ENCODE measurements at places on chromosomes 6 and 20. TPM values are rescaled to one million over a fixed set of nuclear protein-coding genes. Genes with fewer than 3 reads are reported as not detected.

Gene PLCG1
- total RNA-seq: 16.8 TPM

Gene SLC22A16
- total RNA-seq: not detected

Gene COX7A2
- total RNA-seq: 133 TPM

Gene MTO1
- total RNA-seq: 14.7 TPM

Gene ID4
- total RNA-seq: 21.8 TPM

Gene HLA-DRA
- total RNA-seq: 414 TPM

Gene GATA5
- total RNA-seq: not detected

Gene MOCS3
- 2.3 TPM for total RNA-seq

Gene LBP
- 0.16 TPM for total RNA-seq

Gene ADGRB3
- total RNA-seq: 0.15 TPM

Gene CD93
- 9.5 TPM for total RNA-seq

Gene VSX1
- 0.13 TPM for total RNA-seq

- no peak for DNase-seq
These were observed 638 bp downstream of the BLCAP start for GRCh38 chr20:37526839-37527637.

DNA sequence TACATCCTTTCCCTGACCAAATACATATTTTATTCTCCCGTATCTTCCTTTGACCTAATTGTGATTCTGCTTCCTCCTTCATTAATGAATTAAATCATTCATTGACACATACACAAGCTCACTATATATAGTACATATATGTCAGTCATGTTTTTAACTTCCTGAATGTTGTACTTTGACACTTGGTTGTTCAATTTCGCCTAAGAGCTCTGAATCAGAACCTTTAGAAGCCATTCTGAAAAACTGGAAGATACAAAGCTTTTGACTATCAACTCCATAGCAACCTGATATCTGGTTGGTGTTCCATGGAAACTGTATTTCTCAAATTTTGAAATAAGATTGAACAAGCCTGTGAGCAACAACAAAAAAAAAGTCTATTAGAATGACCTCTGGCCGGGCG, 27.3 kb upstream of the HFE start:
- no peak for DNase-seq

GRCh38 chr6:162602759-162603158, 124.8 kb downstream of the PRKN start:
- no peak for DNase-seq

DNA sequence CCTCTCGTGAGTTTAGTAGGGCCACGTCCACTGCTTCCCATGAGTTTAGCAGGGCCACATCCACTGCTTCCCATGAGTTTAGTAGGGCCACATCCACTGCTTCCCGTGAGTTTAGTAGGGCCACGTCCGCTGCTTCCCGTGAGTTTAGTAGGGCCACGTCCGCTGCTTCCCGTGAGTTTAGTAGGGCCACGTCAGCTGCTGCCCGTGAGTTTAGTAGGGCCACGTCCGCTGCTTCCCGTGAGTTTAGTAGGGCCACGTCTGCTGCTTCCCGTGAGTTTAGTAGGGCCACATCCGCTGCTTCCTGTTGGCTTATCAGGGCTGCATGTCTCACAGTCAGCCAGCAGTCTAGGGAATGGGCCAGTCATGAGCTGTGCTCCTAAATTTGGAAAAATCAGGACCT, 113.7 kb upstream of the QKI start:
- DNase-seq: no peak

- no peak for DNase-seq
These were observed 95.7 kb downstream of the SHLD1 start for GRCh38 chr20:5845681-5846615.

DNA sequence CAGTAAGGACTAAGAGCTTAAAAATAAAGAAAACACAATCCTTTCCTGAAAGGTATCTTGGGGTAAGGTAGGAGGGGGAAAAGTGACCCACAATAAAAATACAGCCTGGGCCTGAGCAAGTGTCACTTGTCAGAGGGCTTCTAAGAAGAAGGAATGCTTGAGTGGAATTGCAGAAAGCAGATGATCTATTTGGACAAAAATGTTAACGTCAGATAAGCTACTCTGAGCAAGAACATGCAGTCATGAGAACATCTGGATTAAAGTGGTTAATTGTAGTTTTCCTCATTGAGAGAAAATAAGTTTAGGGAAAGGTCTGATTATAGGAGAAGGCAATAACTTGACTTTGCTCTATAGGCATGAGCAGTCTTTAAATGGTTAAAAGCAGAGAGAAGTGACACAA, 581.9 kb downstream of the HTR1B start:
- DNase-seq: no peak

GRCh38 chr6:109187399-109188114, 92.2 kb downstream of the CEP57L1 start:
- no peak for DNase-seq

- DNase-seq: no peak
These were observed 350.0 kb downstream of the QKI start for GRCh38 chr6:163764565-163764964.

GRCh38 chr6:3506751-3507383, 50.0 kb upstream of the SLC22A23 start:
- no peak for DNase-seq

DNA sequence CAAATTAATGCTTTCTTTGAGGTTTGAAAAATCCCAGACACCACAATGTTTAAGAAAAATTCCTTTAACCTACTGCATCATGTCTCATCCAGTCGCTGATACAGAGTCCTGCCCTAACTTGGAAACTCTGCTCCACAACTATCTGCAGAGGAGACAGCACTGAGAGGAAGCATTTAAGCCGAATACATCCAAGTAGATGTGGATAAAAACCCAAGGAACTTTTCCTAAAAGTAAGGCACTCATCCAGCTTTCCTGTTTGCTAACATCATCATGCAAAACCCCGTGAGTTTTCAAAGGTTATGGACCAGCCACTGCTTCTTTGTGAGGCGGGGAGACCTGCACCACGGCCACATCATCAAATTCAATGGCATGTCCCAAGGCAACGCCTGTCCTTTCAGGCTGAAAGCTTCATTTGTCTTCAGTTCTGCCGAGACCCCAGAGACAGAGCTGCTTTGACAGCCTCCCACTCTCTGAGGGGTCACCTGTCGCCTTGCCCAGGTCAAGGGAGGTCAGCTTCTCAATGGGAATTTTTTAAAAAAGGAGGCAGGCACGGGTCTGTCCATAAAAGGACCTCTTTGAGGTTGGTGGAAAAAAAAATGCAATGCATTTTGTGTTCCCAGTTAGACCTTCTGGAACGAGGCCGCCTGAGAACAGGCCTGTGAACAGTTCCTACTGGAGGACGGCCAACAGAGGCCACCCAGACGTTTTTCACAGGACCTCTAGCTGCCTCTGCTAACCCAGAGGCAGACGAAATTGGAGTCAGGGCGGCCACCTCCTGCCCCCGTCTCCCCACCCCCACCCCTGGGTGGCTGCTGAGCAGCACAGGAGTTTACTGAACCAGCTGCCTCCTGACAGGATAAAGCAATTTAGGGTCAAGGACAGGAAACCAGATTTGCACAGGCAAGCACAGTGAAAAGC, 142.5 kb upstream of the HDDC2 start:
- no peak for DNase-seq

DNA sequence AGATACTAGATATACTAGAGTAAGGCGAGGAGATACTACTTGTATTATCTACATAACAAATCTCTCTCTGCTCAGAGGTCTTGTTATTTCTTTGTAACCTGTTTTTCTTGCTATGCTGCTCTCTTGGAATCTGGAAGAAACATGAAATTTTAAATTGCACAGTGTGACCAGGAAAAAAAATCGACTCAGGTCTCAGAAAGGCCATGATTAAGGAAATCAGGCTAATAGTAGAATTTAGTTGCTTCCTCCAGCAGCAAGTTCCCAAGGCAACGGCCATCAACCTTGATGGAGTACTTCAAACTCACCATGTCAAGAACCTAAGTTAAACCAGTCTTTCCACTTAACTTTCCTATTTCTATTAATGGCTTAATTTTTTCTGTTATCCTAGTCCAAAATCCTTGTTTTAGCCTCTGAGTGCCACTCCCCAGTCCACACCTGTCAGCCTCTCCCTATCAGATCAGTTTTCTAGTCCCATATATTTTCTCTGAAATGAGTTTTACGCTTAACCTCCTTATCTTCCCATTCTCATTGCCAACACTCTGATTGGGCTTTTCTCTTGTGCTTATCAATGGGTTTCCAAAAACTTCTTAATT, 87.7 kb upstream of the BEND3 start:
- no peak for DNase-seq

DNA sequence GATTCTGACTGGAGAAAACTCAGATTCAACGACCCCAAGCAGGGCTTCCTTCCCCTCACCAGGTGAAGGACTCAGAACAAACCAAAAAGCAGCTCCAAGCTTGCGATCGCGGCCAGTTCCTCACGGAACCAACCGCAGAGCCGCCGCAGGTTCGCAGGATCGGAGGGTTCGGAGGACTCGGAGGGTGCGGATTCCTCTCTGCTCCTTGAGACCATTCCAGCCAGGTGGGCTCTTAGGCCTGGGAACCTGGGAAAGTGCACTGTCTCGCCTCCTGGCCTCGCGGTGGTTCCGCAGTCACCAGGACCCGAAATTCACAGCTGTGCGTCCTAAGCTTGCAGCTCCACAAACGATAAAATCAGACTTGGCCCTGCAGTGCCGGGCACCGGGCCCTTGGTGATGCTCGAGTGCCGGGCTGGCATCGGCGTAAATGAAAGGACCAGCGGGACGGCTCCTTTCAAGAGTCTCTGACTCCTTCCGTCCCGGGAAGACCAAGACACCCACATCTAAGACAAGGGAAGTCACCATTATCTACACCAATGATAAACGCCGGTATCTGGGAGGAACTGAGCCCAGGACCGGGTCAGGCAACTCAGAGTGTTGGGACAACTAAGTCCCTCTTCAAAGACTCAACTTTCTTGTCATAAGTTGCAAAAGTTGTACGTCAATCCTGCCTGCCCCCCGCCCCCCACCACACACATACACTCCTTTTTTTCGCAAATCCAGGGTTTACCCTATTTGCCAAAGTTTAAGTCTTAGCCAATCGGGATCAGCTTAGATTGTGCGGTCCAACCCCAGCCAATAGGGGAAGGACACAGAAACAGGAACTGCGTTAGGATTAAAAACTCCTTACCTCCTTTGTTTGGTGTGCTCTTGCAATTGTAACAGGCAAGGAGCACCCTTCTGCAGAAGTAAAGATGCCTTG, 69.8 kb upstream of the PRSS16 start:
- peak; percentile 74 for DNase-seq

- DNase-seq: no peak
These were observed 16.1 kb downstream of the MYLK4 start for GRCh38 chr6:2734488-2735166.

DNA sequence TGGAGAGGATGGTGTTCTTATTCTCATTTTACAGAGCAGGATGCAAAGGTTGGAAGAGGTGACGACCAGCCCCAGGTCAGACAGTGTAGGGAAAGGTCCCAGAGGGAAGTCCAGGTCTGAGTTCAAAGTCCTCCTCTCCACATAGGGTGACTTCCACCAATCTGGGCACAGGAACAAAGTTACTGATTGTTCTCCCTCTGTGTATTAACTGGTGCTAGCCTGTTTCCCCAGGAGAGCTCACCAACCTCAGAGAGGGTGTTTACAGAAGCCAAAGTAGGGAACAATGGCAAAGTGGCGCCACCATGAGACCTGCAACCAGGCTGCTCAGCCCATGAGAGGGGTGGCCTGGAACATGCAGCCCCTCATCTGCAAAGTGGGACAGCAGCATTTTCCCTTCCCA, 16.8 kb upstream of the SIRPB1 start:
- DNase-seq: no peak

GRCh38 chr6:33028220-33028849, 18.9 kb upstream of the HLA-DOA start:
- DNase-seq: no peak

- no peak for DNase-seq
These were observed 302.0 kb upstream of the STXBP5 start for GRCh38 chr6:146901940-146902816.
